ENCODE measurements at places on chromosomes 2 and 18.

GRCh38 chr18:37714691-37715090, 149.1 kb upstream of the CELF4 start:
- no peak for DNase-seq

- DNase-seq, result no peak
These were observed 7.1 kb upstream of the ADD2 start for GRCh38 chr2:70775141-70775540.

DNA sequence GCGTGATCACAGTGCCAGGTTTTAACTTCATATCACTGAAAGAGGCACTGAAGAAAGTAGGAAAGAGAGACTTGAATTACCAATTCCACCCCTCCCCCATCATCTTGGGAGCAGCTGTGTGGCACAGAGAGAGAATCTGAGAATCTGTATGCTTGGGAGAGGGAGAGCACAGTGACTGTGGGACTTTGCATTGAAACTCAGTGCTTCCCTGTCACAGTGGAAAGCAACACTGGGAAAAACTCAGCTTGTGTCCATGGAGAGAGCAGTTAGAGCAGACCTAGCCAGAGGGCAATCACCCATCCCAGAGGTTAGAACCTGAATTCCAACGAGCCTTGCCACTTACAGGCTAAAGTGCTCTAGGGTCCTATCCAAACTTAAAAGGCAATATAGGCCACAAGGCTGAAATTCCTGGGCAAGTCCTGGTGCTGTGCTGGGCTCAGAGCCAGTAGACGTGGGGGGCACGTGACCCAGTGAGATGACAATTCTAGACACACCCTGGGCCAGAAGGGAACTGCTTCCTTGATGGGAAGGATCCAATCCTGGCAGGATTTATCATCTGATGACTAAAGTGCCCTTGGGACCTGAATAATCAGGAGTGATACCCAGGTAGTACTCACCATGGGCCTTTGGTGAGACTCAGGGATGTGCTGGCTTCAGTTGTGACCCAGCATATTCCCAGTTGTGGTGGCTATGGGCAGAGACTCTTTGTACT, 15.5 kb upstream of the ABCB11 start:
- no peak for DNase-seq

- no peak for DNase-seq
These were observed 9.7 kb upstream of the ECEL1 start for GRCh38 chr2:232497348-232497747.

DNA sequence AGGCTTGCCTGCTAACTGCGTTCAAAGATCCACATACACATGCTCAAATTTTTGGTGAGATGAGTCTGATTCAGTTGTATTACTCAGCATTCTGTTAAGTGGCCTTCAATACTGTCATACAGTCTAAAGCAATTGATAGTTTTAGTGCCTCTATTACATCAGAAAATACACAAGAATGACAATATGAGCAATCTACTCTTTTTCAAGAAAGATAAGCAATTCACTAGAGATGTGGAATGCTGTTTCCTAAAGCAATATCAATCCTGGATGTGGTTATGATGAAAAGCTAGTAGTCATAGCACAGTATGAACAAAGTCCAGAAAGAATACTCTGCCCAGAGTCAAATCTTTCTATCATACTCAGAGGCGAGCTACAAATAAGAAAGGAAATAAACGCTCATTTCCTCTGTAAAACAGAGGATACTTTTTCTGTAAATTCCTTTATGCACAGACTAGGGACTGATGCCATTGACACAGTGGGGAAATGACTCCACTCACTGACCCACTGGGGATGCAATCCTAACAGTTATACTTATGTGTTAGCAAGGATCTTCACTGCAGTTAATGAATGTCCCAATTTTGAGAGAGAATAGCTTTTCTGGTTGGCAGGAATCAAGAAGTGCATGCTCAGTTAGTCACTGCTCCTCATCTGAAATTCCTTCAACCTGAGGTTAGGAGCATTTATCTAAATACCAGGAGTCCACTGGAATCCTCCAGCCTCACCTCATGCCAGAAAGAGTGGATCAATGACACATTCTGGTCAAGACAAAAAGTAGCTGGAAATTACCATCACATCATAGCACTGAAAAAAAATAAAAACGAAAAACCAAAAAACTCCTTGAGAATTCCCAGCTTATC, 83.3 kb downstream of the PDE11A start:
- no peak for DNase-seq

DNA sequence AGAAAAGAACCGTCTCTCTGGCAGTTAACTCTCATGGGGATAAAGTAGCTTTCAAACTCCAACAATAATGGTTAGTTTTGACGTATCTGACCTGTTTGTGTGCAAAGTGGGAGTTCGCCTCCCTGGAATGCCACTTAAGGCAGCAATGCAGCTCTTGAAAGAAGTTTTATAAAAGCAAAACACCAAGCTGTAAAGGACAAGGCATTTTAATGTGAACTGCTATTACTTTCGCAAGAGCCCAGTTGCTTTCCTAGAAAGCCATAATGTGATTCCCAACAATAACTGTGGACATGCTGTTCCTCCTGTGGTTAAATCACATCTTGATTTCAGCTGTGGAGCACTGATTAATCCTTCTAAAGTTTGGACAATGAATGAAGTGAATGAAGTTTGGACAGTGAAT, 303.7 kb downstream of the PTPRM start:
- DNase-seq, result no peak

- no peak for DNase-seq
These were observed 72.1 kb downstream of the OSBPL6 start for GRCh38 chr2:178266445-178266844.

DNA sequence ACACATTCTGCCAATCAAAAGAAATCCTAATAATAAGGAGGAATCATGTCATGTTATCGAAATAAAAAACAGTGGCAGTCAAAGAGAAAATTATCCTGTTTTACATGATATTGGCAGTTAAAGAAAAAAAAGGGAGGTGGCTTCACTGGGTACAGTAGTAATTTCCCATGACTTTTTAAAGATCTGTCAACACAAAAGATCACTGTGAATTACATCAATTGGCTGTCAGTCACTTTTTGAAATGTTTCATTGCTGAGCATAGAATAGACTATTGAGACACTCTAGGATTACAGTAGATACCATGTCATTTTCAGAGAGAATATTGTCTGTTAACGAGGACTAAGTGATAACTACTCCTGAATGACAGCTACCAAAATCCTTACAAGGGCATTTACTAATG, 335.7 kb upstream of the CYP26B1 start:
- no peak for DNase-seq

DNA sequence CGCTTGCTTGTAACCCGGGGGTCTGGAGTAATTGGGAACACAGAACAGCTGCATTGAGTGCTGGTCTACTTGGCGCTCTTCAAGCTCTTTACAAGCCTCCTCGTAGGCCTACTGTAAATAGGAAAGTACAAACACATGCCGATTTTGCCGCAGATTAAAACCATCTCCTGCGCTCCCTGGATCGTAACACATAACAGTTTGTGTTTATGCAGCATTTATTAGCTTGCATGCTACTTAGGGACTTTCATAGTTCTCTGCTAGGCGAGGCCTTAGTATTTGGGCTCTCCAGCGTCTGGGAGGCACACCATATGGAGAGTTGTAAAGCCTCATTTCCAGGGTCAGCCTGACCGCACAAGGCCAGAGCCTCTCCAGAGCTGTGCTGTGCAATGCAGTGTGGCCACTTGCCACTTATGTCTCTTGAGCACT, 84.0 kb upstream of the HAAO start:
- no peak for DNase-seq

DNA sequence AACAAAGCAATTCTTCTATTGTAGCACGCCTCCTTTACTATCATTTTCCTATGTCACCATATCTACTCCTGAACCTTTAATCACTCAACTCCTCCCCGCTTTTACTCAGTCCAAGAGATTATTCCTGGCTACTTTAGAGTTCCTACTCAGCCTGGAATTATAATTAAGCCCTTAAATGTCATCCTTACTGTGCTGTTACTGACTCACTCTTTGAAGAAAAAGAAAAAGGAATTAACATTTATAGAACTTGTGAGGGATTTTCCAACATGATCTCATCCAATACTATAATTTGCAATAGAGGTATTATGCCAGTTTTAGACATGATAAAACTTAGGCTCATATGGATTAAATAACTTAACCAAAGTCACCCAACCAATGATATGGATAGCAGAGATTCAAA, 61.7 kb downstream of the CCDC88A start:
- no peak for DNase-seq

GRCh38 chr2:128545085-128545484, 226.4 kb upstream of the HS6ST1 start:
- DNase-seq, result no peak

GRCh38 chr18:69951182-69951581, 3.5 kb upstream of the CD226 start:
- no peak for DNase-seq

Data from cortex of kidney (tissue), 1 donor.